Occipital lobe (tissue), 3 donors: ENCODE measurements at places on chromosomes 16 and 17.

- no peak for DNase-seq
These were observed 53.7 kb upstream of the C17orf78 start for GRCh38 chr17:37322106-37322505.

- no peak for DNase-seq
These were observed 48.5 kb downstream of the CBFA2T3 start for GRCh38 chr16:88928405-88929090.

DNA sequence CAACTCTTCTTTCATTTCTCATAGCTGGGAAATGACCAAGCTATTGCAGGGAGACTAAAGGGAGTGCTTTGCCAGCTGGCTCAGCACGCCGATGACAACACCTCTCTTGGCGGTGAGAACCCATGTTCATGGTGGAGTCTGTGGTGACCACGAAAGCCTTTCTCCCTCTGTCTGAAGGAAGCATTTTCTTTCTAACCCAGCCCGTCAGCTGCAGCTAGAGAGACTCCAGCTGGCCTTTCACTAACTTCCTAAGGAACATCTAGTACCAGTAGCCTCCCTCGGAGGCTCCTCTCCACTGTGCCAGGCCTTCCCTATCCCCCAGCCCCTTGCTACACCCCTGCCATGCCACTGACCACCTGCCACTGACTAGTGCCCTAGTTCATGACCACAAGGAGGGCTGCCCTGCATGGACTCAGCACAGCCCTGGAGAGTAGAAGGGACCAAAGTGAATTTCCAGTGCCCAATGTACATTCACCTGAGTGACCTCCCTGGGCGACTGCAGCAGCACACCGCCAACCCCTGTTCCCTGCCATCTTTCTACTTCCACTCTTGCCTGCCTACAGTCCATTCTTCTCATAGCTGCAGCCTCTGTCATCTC is 81.3 kb downstream of the CBLN1 start:
- DNase-seq, result no peak

DNA sequence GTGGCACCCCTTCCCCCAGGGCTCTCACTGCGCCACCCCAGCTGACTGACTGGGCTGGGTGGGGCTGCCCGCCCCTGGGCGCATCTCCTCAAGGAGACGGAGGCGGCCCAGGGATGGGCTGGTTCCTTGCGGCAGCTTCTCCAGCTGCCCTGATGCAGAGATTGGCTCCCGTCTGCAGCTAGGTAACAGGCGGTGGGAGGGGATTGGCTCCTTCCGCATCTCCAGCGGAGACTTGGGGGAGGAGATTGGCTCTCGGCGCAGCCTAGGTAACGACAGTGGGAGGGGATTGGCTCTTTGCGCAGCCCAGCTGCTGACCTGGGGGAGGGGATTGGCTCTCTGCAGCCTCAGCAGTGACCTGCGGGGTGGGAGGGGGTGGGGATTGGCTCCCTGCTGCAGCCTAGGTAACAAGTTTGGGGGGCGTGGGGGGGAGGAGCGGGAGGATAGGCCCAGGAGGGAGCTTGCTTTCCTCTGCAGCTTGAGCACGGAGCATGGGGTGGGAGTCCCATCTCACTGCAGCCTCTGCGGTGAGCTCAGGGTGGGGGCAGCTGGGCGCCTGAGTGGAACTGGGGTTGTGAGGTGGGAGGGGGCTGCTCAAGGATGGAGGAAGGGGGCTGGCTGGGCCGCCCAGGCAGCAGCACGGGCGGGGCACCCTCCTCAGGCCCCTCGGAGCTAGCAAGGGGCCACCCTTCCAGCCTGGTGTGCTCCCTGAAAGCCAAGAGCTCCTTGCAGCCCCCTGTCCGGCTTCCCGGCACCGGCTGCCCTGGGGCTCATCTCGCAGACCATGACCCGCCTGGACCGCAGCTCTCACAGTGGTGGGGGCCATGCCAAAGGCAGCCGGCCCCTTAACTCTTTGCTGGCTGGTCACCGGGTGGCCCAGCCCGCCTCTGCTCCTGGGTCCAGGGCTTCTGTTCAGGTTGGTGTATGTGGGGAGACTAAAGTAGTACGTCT is 6.4 kb downstream of the NFE2L1 start:
- DNase-seq, result peak; percentile 82

DNA sequence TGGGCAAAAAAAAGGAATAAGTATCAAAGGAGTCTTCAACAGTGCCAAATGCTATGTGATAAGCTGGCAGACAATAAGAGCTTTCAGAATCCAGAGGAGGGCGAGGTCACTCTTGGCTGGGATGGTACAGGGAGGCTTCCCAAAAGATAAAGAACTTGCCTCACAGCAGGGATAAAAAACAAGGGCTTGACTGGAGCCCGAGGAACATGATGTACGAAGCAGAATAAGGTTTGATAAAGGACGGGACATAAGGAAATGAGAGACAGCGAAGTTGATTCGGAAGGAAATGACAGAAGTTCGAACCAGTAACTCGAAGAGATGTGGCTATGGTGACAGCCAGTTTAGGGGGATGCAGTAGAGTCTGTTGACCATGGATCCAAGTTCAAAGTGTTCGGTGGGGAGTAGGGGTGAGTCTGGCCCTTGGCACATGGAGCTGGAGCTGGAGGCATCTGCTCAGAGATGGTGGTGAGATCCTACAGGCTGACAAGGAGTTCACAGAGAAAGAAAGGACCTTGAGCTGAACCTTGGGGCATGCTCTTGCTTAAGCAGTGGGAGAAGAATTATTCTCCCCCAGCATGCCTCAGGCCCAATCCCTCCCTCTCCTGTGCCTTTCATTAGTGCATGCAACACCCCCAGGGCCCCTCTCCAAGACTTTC is 137.6 kb upstream of the RCVRN start:
- no peak for DNase-seq

DNA sequence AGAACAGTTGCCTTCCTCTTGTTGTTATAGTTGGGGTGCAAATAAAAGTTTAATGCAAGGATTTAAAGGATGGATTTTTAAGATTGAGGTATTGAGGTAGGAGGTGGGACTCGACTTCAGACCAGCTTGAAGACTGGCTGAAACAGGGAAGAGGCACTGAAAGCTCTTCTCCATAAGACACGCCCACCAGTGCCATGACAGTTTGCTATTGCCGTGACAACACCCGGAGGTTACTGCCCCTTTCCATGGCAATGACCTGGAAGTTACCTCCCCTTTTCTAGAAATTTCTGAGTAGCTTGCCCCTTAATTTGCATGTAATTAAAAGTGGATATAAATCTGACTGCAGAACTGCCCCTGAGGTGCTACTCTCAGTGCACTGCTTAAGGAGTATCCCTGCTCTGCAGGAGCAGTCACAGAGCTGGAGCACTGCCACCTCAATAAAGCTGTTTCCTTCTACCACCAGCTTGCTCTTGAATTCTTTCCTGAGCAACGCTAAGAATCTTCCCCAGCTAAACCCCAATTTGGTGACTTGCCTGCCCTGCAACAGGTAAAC is 122.6 kb downstream of the SHISA6 start:
- no peak for DNase-seq
